Thyroid gland (tissue), 4 donors: ENCODE measurements at places on chromosomes 7 and 10.

- no peak for DNase-seq
These were observed 3.9 kb upstream of the IQUB start for GRCh38 chr7:123538189-123538714.

DNA sequence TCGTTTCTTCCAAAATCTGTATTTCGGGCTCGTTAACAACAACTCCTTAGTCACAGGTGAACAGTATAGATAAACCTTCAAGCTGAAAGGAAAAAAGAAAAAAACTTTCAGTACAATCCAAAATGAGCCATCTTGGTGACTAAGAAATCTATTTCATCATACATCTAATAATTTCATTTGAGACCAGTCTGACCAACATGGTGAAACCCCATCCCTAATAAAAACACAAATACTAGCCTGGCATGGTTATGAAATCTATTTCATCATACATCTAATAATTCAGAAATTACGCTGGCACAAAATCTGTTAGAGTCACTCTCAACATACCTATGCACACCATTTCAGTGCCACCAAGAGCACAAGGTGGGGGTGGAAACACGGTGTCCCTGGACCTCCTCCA lies 8.8 kb downstream of the DCLRE1C start:
- DNase-seq: no peak

DNA sequence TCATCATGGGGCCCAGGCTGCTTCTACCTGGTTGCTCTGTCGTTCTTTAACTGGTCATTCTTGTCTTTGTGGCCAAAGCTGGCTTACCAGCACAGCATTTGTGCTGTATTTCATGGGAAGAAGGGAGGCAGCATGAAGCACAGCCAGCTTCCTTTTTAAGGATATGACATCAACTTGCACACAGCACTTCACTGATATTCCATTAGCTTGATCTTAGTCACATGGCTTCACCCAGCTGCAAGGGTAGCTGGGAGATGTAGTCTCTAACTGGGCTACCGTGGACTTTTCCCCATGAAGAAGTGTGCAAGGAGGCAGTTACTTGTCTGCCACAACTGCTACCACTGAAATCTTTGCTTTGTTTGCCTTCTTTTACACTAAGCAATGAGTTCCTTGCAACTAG lies 525.2 kb downstream of the LRMDA start:
- DNase-seq: no peak

- no peak for DNase-seq
These were observed 51.2 kb downstream of the PRKAG2 start for GRCh38 chr7:151825721-151826120.
